ENCODE measurements at places on chromosomes 5 and 9.
A peak's percentile ranks its signal among the peaks of the same experiment; 100 is the strongest.

DNA sequence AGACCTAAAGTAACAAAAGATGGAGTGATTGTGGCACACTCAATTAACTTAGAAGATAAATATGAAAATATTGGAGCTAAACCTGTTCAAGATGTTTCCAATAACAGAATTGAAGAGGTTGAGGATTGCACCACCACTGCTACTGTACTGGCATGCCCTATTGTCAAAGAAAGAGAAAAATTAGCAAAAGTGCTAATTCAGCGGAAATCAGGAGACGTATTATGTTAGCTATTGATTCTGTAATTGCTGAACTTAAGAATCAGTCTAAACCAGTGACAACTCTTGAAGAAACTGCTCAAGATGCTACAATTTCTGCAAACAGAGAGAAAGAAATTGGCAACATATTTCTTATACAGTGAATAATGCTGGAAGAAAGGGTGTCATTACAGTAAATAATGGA lies 754.4 kb downstream of the CDH18 start:
- DNase-seq: no peak

DNA sequence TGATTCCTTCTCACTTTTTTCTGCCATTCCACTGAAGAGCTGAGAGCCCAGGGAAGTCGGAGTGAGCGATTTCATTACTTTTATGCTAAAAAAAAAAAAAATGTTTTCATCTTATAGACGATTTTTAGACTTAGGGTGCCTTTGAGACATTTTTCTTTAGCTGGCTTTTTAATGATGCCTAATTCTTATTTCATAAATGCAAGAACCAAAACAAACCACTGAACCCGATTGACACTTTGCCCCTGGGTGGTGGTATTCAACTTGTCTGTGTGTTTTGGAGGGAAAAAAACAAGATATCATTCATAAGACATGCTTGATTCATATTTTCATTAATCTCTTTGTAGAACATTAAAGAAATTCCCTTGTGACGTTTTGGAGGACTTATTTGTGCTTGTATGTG lies 2.4 kb downstream of the TLE4 start:
- DNase-seq: no peak

GRCh38 chr5:21574438-21574837 lies 1278.7 kb downstream of the CDH12 start:
- no peak for DNase-seq

DNA sequence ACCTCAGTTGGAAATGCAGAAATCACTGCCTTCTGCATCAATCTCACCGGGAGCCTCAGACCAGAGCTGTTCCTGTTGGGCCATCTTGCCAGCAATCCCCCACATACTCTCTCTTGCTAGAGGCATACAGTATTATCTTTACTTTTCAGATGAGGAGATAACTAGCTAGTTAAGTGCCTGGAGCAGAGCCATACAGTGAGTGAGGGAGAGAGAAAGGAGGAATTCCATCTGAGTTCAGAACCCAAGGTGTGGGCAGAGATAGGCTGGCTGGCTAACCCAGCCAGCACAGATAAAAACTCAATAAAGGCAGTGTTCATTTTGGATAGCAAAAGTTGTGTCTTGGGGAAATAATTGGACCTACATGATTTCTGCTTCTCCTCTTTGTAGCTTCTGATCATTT lies 268.0 kb upstream of the KIF2A start:
- DNase-seq: no peak

DNA sequence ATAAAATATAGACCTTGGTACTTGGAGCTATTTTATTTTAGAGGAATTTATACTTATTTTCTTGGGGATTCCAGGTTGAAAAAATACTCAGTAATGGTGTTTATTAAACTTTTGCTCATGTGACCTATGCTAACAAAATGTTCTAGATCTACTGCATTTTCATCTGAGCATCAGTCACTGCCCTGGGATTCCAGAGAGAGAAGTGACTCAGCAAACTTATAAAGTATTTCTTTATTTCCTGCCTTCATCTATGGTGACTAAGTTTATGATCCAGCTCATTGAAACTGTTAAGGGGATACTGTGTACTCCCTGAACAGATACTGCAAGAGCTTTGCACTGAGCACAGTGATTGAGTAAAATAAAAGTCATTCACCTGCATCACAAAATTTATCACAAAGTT lies 298.5 kb upstream of the CDH18 start:
- no peak for DNase-seq

DNA sequence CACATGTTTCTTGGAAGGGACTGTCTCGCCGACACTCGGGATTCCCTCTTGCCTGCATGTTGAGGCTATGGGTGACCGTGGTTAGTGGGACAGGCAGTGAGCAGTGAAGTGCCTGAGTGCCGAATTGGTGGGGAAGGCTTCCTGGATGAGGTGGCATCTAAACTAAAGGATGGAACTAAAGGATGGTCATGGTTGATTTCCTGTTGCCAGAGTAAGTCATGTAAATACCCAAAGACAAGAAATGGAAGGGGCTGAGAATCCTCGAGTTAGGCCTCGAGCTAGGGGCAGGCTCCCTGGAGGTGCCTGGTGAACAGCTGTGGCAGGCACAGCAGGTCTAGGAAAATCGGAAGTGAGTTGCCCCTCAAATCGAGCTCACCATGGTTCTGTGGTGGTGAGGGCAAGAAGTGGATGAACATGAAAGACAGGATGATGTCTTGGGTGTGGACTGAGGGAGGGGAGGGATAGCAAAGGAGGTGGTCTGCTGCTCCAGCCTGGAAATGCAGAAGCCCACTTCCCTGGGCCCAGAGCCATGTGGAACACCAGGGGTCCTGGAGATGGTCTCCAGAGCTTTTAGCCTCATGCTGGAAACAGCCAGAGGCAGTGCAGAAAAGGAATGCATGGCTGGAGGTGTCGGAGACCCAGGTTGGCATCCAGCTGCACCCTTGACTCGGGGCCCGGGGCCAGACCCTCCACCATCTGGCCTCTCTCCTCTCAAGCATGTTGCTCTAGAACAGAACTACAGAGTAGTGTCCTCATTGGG lies 12.2 kb downstream of the CD74 start:
- no peak for DNase-seq

- peak; percentile 69 for DNase-seq
These were observed 78.9 kb downstream of the SEMA4D start for GRCh38 chr9:89418882-89419640.

DNA sequence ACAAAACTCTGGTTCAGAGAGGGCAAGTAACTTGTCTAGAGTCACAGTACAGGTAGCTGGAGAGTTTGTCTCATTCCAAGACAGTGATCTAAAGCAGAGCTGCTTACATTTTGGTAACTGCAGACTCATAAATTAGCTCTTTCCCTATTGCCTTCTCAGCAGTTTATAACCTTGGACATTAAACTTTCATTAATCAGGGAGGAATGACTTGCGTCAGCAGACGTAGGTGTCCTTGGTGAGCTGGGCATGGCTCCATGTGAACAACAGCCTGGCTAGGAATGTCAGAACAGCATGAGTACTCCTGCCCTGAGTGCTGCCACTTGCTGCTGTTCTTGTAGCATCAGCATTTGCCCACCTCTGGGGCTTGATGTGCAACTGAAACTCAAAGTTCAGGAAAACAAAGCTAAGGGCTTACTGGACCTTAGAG lies 2.2 kb upstream of the ALDOB start:
- no peak for DNase-seq

DNA sequence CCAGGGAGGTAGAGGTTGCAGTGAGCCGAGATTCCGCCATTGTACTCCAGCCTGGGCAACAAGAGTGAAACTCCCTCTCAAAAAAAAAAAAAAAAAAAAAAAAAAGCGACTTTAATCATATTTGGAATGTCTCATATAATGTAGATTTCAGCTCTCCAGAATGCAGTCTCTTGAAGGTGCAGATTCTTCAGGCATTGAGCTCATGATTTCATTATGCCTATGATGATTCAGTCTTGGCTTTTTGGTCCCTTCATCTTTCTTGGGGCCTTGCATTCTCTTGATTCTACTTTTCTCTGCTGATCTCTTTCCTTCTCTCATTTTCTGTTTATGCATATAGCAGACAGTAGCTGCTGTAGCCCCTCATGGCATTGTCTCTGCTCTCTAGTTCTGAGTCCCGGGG lies 22.9 kb downstream of the KDM4C start:
- no peak for DNase-seq

GRCh38 chr5:56676091-56676768 lies 139.1 kb upstream of the MAP3K1 start:
- no peak for DNase-seq

- DNase-seq: no peak
These were observed 126.8 kb downstream of the SLC1A3 start for GRCh38 chr5:36733183-36733582.

GRCh38 chr5:179331591-179332375 lies 13.5 kb downstream of the ADAMTS2 start:
- no peak for DNase-seq

DNA sequence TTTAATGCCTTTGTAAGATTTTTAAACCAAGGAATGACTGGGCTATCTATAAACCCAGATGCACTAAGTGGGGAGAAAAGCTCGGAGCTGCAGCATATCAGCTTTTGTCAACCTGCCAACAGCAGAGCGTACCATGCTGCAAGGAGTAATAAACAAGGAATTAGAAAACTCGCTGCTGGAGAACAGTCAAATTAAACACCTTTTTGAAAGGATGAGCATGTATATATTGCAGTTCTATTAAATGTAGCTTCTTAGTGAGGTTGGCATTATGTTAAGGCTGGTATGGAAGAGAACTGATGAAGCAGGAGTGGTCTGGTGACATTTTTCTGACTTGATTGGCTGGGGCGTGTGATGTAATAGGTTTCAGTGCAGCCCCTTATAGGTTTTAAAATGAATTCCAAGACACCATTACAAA lies 74.7 kb downstream of the PIK3R1 start:
- no peak for DNase-seq

GRCh38 chr5:157842787-157843186 lies 16.2 kb downstream of the CLINT1 start:
- no peak for DNase-seq

GRCh38 chr9:96398582-96399324 lies 15.2 kb upstream of the SLC35D2 start:
- DNase-seq: no peak

DNA sequence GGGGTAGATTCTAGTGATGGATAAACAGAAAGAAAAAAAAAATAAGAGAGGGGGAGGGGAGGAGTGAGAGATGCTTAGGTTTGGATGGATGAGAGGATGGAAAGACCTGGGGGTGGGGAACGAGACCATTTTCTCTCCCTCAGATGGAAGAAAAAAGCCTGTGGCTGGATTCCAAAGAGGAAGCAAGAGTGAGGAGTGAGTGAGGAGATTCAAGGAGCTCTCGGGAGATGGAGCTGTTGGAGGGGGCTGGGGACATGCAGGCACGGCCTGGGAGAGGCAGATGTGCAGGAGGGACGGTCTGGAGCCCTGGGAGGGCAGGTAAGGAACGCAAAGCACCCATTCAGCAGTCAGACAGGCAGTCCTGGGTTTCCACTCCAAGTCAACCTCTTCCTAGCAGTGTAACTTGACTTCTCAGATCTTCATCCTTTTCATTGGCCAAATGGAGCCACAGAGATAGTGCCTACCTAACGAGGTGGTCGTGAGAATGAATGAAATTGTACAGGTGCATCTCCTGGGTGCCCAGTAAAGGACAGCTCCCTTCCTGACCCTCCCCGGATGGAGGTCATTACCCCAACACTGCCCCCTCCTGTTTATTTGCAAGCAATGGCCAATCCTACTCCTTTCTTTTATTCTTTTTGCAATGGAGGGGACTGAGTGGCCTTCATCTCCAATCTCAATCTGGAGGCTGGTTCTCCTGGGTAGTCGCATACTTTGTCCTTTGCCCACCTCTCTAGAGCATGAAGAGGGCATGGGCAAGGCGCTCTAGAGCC lies 52.2 kb downstream of the PCDH1 start:
- DNase-seq: no peak

GRCh38 chr5:97726106-97726505 lies 543.1 kb upstream of the RIOK2 start:
- DNase-seq: no peak

GRCh38 chr5:117246424-117246823 lies 671.8 kb upstream of the SEMA6A start:
- no peak for DNase-seq

DNA sequence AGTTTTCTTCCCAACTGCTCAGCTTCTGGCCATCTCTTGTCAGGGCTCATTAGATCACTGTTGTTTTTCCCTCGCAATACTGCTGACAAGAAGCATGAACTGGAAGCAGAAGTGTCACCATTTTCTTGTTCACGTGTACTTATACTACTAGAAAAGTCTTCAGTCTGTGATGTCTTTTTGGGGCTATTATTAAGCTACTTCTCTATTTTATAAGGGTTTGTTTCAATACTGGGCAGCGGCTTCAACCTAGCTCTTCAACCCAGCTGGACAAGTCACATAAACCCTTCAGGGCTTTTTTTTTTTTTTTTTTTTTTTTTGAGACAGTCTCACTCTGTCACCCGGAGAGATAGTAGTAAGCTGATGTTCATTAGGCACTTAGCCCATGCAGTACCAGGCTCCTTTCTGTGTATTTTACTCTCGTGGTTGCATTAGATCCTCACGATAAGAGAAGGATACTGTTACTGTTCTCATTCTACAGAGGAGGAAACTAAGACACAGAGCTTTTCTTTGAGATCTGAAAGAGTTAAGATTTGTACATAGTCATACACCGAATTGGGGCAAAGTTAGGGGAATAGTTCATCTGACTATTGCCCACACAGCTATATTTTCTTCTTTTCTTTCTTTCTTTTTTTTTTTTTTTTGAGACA lies 20.5 kb downstream of the RAPGEF1 start:
- DNase-seq: no peak

DNA sequence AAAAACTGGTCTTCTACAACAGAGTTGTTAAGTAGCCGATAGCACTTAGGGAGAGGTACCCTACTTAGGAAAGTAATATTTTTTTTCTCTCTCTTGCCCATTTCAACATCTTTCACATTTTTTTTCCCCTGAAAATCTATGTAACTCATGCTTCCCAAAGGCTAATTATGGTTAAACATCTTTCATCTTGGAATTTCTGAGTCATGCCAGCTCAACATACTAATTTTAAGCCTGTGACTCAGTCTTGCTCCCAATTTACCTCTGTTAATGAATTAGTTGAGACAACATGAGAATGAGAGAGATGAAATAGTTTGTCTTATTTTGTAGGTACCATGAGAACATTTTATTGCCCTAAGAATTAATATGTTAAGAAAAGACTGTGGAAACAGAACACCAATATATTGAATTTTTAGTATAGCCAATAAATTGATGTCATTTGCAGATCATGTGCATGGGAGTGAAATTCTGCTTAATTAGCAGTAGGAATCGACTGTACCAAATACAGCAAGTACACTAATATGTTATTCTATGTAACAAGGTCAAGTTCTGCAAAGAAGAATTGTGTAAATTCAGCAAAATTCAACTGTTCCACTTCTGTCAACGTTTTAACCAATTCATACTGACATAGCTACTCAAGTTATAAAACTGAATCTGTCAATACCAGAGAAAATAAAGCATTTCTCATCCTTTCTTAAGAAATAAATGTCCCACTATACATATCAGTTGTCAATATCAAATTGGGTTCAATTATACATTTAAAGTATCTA lies 550.0 kb downstream of the PTPRD start:
- DNase-seq: no peak

DNA sequence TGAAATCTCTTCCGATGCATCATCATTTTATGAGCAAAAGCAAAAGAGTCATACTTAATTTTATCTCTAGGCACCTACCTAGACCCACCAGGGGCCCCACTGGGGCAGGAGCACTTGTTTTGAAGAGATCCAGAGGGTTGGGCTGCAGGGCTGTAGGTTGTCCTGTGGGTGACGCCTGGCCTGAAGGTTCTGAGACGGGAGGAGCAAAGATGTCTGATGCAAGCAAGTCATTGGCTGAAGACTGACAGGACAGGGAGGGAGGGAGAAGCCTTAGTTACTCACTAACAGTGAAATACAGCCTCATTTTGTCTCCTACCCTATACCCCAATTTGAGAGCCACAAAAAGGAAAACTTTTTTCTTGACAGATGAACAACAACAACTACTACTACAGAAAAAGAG lies 17.1 kb upstream of the C9 start:
- DNase-seq: no peak
